Left kidney (tissue), 8 donors: ENCODE measurements at places on chromosomes 16 and 17.

- no peak for DNase-seq
Observed at GRCh38 chr17:8921147-8921546, 44.4 kb downstream of the PIK3R5 start.

DNA sequence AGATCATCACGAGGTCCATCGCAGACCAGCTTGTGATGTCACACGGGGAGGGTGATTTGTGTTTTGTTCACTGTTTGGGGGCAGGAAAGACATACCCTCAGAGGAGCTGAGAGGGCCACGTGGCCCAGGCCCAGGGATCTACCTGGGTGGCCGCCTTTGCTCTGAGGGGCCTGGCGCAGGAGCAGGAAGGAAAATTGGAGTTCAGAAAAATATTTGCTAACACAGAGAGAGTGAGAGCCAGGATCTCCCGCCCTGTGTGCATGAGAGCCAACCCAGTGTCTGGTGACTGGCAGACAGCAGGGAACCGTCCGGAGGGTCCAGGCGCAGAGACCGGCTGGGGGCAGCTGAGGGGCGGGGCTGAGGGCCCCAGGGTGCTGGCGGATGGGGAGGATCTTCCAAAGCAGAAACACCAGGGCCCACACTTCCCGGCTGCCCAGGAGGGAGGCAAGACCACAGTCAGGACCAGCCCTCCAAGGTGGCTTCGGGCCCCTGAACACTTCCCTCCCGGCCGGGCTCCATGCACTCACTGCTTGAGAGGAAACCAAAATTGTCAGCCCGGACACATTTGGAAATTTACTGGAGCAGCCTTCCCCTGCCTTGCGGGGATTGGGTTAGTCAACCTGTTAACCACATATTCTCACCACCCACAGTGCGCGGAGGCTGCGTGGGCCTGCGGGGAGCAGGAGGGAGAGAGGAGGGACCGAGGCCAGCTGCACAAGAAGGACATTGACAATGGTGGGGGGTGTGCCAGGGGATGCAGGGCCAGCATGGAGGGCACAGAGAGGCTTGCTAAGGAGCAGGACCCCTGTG lies 52.6 kb downstream of the RBFOX3 start:
- DNase-seq, result no peak

DNA sequence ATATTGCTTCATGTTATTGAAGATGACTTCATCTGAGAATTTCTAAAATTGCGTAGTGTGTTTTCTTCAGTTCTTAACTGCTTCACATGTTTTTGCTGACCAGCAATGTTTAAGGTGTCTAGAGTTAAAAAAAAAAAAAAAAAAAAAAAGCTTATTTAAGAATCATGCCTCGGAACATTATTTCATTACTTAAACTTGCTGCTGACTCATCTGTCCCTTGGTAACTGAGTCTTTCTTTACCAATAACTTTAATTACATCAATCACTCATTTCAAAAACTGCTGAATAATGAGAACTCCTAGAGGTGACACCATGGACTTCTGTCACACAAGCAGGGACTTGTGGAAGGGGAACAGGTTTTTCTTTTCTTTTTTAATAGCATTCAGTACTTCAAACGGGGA lies 16.2 kb downstream of the IRX5 start:
- no peak for DNase-seq

DNA sequence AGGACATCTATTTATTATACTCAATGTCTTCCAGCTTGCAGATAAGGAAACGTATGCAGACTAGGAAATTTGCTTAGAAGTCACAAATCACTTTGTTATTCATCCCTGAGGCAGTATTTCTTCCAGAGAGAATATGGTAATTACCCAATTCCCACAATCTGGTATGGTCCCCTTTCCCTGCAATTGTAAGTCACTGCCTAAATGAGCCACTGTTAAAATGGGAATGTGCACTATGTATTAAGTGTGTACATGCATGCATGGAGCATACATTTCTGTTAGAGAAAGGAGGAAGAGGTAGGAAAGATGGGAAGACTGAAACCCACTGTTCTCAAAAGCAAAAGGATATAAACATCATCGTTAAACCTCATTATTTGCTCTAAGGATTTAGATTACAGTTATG lies 10.0 kb downstream of the NUFIP2 start:
- no peak for DNase-seq

- no peak for DNase-seq
Observed at GRCh38 chr16:72142476-72142875, 29.5 kb downstream of the PMFBP1 start.

GRCh38 chr16:51151435-51151960 lies 428 bp upstream of the SALL1 start:
- DNase-seq, result peak; percentile 93

DNA sequence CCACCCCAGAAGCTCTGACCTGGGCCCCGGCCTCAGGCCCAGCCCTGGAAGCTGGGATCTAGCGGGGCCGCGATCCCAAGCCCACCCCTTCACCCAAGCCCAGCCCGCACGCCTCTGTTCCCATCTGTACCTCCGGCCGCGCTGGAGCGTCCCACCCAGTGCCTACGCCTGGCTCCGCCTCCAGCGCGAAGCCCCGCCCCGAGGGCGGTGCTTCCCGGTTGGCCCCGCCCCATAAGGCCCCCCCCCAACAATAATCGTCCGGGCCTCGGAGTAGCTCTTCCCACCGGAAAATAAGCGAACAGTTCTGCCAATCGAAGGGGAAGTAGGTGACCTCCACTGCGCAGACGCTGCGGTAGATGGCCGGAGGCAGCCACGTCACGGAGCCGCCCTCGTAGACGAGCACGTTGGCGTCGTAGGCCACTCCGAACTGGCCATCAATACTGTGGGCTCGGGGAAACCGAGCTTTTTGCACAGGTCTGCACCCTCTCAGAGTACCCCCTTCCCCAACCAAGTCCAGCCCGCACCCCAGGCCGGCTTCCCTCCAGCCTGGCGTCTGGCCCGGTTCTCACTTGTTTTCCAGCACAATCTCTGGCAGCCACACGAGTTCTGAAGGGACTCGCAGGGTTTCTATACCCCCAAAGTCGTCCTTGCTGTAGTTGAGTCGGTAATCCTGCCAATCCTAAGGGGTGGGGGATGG lies 1.1 kb downstream of the CHRNE start:
- DNase-seq, result no peak

DNA sequence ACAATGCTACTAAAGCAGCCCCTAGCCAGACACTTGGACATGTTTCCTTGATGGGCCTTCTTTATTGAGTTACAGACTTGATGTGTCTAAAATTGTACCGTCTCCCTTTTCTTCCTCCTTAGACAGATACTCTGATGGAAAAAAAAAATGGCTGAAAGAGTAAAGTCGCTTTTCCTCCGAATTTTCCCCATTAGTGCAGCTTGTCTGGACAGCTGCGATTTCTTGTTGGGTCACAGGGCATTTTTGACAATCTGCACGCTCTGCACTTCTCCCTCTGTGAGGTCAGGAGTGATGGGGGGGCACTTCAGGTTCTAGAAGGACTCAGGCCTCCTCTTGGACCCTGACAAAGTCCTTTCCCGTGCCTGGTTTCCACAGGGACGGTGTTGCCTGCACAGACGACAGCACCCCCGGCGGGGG lies 968 bp upstream of the PRKAR1A start:
- DNase-seq, result no peak

DNA sequence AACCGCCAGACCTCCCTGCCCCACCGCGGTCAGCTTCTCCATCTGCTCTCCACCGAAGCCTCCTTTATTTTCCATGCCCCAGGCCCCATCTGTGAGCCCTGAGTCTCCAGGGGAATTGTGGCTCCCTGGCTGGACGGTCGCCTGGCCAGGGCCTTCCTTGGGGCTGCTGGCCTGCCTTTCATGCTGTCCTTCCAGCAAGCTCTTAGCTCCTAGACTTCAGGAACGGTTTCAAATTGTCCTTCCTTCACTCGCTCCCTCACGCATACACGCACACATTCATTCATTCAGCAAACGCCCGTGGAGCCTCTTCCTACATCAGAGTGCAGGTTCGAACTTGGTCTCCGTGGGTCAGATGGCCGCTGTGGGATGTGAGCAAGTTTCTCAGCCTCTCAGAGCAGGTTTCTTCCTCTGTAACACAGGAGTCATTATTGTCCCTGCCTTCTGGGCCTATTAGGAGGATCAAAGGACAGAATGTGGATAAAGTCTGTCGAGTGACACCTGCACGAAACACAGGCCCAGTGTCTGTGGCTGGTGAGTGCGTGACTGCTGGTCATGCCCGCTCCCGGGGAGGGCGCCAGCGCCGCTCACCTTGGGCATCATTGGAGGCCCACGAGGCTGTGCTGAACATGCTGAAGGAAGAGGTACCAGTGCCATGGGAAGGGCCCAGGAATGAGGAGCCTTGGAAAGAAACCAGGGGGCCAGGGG lies 18.7 kb upstream of the GSE1 start:
- DNase-seq, result no peak

- no peak for DNase-seq
Observed at GRCh38 chr17:80053102-80053501, 16.7 kb downstream of the CCDC40 start.

DNA sequence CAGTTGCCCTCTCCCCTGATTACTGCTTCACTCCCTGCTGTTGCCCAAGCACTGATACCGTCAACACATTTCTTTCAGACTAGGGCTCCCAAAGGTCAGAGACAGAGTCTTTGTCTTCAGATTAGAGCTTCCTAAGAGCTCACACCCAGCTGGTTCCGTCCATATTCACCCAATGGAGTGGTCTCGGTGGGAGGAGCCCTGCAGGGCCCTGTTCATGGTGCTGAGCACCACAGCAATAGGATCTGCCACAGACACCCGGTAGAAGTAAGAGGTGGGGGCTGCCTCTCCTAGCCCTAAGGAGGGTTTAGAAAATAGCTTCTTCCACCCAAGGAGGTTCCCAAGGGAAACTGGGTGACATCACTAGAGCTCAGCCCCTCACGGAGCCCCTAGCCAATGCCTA lies 128.3 kb downstream of the CCDC144A start:
- DNase-seq, result no peak

DNA sequence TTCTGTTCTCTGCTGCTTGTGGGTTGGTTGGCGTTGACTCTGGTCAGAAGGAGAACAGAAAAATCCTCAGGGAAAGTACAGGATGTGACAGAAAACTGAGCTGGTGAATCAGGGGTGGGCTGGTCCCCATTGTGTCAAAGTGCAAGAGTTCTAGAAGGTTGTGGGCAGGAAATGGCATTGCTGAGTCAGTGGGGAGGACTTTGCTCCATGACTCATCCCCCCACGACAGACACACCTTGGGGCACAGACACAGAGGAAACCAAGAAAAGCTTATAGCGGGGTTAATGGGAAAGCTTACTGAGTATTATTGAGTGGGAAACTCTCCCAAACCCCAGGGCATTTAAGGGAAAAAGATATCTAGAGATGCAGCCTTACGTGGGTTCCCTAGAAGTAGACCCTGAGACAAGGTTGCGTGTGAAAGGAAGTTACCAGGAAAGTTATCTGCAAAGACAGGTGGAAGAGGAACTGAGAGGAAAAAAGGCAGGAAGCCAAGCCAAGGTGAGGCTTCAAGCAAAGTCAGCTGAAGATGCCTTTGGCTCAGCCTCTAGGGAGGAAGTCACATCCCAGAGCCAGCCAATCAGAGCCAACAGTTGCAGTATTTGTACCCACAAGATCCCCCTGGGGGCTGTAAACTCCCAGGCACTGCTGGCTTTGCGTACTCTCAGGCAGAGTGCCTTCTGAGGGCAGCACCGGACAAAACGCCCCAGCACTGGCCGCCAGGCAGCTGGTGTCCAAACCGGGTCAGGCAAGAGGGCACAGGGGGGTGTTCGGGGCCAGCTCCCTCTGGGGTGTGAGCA lies 86.4 kb downstream of the FOXL1 start:
- no peak for DNase-seq

DNA sequence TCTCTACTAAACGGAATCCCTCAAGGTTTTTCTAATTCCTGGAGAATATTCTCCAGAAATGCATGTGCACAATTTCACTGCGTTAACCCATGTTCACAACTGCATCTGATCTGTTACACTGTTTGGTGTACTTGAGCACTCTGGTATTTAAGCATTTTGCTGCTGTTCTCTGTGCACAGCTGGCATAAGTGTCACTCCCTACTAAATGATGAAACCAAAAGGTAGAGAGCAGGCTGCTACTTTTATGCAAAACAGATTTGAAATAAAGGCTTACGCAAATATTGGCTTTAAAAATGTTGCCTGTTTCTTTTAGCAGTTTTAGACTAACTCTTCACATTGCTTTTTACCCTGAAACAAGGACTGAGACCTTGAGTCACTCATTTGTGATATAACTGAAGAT lies 41.7 kb downstream of the ESRP2 start:
- no peak for DNase-seq

- no peak for DNase-seq
Observed at GRCh38 chr16:85800321-85800669, 800 bp downstream of the COX4I1 start.

- no peak for DNase-seq
Observed at GRCh38 chr17:79681628-79682261, 49.0 kb upstream of the ENPP7 start.

DNA sequence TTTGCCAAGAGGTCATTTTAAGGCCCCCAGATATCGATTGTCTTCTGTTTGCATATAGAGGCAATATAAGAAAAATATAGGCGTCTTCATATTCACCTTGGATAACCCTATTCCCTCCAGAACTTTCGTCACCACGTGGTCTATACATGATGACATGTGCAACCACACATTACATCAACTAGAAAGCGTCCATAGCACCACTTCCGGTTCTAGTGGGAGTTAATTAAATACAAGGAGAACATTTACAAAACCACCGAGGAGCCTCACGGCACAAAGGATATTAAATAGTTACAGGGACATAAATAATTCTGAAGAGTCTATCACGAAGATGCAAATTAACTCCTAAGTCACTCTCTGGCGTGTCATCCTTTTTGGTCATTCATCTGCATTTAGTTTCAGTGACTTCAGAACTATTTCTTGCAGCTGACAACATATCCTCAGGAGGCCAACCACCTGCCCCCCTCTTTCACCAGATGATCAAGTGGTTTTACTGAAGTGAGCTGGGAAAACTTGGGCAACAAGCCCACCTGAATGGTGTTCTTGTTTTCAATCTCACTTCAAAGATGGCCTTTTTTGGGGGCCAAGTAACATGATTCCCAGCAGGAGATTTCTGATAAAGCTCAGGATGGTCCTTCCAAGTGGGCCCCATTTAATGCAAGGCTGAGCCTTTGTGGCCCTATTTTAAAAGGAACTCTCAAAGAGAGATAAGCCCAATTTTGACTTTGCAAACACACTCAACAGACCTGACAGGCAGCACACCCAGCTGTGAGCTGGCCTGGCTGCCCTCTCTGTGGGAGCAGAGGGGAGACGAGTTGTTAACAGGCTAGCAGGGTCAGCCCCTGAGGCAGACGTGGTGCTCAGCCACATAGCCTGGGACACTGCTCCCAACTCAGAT lies 15.3 kb downstream of the CMTM3 start:
- no peak for DNase-seq
